Muscle of arm (tissue), 14 donors: ENCODE measurements at places on chromosomes 6 and 20. TPM values are rescaled to one million over a fixed set of nuclear protein-coding genes. Genes with fewer than 3 reads are reported as not detected.

Gene TRDN
- polyA plus RNA-seq: 285 TPM

Gene SLC17A9
- polyA plus RNA-seq: 1.5 TPM

Gene TRIM15
- polyA plus RNA-seq: not detected

Gene TP53TG5
- not detected for polyA plus RNA-seq

Gene CCN6
- 0.26 TPM for polyA plus RNA-seq

Gene SNX21
- polyA plus RNA-seq: 21.6 TPM

Gene SLC22A2
- 0.31 TPM for polyA plus RNA-seq

Gene C20orf204
- polyA plus RNA-seq: 0.66 TPM

Gene CAPN11
- 0.31 TPM for polyA plus RNA-seq

Gene BPIFA2
- polyA plus RNA-seq: not detected

Gene RBBP9
- 11.6 TPM for polyA plus RNA-seq

Gene TREM2
- not detected for polyA plus RNA-seq

Gene CBLN4
- polyA plus RNA-seq: 0.52 TPM

Gene SYCP2
- polyA plus RNA-seq: 3.6 TPM

Gene ZHX3
- polyA plus RNA-seq: 11.7 TPM

Gene PRPH2
- 5.0 TPM for polyA plus RNA-seq

Gene ROS1
- 0.19 TPM for polyA plus RNA-seq

Gene CST4
- polyA plus RNA-seq: not detected

Gene PGC
- polyA plus RNA-seq: not detected

Gene EYA2
- polyA plus RNA-seq: 1.6 TPM

Gene XKR7
- polyA plus RNA-seq: 1.3 TPM

Gene ECT2L
- 0.12 TPM for polyA plus RNA-seq

Gene TREML4
- polyA plus RNA-seq: not detected

Gene VSX1
- polyA plus RNA-seq: not detected

Gene MDC1
- polyA plus RNA-seq: 20.7 TPM

Gene SLC22A16
- 0.52 TPM for polyA plus RNA-seq

Gene PLAGL1
- 407 TPM for polyA plus RNA-seq
